ENCODE measurements at places on chromosomes 16 and 17.

DNA sequence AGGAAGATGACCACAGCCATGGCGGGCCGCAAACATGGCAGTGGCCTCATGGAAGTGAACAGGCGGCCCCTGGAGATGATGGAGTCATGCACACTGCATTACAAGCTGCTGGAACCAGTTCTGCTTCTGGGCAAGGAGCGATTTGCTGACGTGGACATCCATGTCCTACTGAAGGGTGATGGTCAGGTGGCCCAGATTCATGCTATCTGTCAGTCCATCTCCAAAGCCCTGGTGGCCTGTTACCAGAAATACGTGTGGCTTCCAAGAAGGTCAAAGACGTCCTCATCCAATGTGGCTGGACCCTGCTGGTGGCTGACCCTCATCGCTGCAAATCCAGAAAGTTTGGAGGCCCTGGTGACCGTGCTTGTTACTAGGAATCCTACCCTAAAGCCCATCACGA, 13.4 kb upstream of the WSB1 start:
- no peak for DNase-seq

DNA sequence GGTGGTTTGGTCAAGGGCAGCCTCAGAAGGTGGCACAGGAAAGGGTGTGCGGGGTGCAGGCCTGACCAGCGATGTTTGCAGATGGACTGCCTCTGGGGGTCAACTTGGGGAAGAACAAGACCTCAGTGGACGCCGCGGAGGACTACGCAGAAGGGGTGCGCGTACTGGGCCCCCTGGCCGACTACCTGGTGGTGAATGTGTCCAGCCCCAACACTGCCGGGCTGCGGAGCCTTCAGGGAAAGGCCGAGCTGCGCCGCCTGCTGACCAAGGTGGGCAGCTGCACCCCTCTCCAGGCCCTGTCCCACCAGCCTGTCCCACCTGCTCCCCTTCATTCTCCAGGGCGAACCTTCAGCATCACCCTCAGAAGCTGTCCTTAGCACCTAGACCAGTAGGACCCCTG, 12.5 kb downstream of the DHODH start:
- no peak for DNase-seq

DNA sequence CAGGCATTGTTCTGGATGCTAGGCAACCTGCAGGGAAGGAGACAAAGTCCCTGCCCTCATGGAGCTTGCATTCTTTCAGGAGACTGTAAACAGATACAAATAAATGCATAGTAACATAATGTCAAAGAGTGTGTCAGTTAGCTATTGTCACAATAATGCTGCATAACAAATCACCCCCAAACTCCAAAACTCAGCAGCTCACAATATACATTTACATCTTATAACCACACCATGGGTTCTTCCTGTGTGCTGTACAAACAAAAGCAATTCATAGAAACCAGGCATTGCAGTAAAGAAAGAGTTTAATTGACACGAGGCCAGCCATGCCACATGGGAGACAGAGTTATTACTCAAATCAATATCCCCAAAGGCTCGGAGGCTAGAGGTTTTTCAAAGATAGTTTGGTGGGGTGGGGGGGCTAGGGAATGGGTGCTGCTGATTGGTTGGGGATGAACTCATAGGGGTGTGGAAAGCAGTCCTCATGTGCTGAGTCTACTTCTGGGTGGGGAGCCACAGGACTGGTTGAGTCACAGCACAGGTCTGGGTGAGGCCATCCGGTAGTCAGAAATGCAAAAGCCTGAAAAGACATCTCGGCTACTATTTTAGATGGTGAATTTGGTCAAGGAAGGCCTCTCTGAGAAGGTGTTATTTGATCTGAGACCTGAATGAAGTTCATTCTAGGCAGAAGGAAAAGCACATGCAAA, 79.0 kb downstream of the GPRC5B start:
- no peak for DNase-seq

DNA sequence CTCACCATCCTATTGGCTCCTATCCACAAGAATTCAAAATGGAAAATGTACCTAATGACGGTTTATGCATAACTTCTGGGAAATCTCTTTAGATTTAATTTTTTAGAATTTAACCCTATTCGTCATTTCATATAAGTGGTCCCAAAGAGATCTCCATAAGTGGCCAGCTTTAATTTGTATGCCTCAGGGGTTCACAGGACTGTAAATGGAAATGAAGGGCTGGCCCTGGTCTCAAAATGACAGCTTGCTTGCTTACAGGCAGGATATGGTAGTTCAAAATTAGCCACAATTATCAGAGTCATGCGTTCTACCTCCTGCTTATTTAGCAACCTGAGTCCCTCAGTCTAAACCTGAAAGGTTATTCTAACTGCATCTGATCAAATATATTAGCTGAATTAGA, 6.6 kb upstream of the NACA2 start:
- DNase-seq, result no peak

DNA sequence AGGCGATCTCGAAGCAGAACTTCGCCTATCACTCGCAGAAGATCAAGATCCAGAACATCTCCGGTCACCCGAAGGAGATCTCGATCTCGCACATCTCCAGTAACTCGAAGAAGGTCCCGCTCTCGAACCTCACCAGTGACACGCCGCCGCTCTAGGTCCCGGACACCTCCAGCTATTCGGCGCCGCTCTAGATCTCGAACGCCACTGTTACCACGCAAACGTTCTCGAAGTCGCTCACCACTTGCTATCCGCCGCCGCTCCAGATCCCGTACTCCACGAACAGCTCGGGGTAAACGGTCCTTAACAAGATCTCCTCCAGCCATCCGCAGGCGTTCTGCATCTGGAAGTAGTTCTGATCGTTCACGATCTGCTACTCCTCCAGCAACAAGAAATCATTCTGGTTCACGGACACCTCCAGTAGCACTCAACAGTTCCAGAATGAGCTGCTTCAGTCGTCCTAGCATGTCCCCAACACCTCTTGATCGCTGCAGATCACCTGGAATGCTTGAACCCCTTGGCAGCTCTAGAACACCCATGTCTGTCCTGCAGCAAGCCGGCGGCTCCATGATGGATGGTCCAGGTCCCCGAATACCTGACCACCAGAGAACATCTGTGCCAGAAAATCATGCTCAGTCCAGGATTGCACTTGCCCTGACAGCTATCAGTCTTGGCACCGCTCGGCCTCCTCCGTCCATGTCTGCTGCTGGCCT, 10.5 kb downstream of the ELOB start:
- DNase-seq, result no peak

DNA sequence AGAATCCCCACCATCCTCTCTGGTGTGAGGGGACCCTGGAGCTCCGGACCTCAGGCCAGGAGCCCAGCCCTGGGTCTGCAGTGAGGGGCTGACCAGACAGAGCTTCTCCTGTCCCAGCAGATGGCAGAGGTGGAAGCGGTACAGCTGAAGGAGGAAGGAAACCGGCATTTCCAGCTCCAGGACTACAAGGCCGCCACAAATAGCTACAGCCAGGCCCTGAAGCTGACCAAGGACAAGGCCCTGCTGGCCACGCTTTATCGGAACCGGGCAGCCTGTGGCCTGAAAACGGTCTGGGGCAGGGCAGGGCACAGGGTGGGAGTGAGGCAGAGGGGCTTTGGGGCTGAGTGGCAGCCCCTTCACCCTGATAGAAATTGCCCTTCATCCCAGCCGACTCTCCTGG, 527 bp downstream of the UNC45B start:
- DNase-seq, result no peak

DNA sequence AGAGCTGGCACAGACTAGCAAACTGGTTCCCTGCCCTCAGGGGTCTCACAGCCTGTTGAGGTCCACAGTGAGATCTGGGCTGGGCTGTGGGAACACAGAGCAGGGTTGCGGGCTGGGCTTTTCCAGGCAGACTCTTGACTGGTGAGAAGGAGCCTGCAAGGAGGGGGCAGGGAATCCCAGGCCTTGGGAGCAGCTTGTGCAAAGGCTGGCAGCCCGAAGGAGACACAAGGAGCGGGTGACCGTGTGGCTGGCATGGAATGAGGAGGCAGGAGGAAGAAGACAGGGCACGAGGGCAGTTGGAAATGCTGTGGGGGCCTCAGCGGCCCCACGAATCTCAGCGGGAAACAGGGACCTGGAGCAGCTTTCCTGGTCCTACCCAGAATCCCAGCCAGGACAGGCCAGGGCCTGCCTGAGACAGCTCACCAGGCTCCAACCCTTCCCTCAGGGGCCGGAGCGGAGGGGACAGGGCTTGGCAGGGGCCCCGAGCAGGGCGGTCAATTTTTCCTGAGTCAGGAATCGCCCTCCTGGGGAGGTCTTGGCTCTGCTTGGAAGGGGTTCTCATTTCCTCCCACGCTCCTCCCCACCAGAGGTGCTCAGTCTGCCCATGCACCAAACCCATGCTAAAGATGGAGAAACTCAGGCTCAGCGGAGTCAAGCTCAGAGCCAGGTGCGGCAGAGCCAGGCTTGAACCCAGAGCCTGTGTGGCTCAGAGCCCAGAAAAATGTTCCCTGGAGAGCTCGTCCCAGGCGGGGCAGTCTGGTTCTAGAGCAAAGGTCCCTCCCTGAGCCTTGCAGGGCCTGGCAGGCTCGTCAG, 9.2 kb upstream of the SNN start:
- DNase-seq, result no peak

DNA sequence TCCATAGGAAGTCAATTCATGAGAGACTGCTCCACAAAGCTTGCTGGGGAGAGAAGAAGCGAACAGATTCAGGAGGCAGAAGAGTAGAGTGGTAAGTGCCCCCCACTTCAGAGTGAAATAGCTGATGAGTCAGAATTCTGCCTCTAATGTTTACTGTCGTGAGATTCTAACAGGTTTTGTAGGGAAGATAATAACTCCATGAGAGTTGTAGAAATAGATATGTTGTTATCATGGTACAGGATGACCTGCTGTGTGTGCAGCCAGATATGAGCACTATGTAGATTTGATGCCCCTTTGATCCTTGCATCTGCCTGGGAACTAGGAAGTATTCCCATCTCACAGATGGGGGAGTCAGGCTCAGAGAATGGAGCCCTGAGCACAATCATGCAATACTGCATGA, 502.4 kb upstream of the CDH11 start:
- DNase-seq, result no peak

DNA sequence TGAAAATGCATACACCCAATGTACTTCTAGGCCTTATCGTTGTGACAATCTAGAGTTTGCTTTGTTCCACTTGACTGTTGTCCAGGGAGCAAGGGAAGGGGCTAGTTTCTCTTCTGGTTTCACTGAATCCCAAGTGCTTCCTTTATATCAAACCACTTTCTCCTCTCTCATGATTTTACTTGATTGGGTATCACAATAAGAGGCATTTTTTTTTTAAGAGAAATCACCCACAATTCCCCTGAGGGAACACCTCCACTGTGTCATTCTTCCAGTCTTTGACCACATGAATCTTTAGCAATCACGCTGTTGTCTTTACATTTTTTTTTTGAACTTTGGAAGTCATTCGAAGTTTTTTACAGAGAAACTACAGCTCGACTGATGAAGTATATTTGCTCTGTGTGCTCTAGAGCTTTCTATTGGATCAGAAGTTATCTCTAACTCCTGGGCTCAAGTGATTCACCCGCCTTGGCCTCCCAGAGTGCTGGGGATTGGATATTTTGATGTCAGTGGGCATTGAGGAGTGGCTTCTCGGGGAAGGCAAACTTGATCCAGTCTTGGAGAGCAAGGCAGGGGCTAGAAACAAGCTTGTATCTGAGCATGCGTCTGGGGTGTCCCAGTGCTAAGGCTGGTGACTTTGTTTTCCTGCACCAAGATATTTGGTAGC, 3.0 kb downstream of the CDH1 start:
- DNase-seq, result peak; percentile 25

GRCh38 chr17:35189291-35189690, 4.9 kb downstream of the SLC35G3 start:
- peak; percentile 85 for DNase-seq

DNA sequence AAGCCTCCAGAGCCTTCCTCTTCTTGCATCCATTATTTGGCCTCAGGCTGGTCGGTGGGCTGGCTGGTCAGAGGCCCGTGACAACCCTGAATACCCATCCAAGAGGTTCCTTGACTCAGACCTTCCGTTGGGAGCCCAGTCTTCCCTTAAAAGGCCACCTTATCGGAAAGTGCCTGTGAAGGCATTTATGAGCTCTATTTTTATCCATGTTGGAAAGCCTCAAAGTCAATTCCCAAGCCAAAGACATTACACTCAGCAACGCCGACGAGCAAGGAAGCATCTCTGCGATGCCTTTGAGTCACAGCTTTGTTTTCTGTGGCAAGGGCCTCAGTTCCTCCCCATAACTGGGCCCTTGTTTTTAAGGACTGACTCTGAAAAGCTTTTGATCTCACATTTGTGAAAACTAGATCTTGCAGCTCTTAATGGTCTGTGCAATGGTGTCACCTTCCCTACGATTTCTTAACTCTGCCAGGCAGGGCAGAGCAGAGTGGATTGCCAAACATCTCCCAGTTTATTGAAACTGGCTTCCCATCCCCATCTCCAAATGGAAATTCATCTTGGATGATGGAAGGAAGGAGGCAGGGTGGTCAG, 13.3 kb upstream of the SPOP start:
- DNase-seq, result no peak

DNA sequence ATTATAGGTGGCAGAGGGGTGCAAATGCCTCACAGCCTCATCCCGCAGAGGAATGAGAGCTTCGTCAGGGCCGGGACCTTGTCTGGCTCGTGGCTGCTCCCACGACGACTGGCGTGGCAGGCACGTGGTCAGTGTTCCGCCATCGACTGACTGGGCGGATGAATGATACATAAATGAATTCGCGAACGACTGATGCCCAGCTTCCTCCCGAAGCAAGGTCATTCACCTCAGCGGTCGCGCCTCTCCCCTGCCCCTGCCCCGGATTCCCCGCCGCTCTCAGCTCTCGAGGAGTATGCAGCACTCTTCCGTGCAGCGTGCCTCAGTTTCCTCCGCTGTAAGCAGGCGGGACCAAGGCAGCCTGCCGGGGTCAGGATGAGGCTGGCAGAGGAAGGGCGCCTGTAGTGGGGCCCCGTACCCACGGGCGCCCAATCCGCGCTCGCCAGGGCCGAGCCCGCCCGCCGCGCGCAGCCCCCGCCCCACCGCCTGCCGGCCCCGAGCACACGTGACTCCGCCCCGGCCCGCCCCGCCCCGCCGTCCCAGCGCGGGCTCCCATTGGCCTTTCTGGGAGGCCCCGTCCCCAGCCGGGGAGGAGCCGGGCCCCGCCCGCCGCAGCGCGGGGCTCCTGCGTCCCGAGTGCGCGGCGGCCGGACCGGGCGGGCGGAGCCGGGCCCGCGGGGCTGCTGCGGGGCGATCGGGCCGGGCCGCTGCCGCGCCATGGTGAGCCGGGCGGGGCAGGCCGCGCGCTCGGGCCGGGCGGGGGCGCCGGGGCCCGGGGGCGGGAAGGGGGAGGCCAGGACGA, at the start of gene SNN:
TSS of gene SNN (plus strand) at position 632 of the 799 bp plus-strand sequence. CDS start 7,605 bp downstream, outside the sequence.
- DNase-seq, result peak; percentile 93

All from inflammatory macrophage treated with lipopolysaccharide for 1 hour (primary cell).